ENCODE measurements at places on chromosomes 16 and 17. TPM values are rescaled to one million over a fixed set of nuclear protein-coding genes. Genes with fewer than 3 reads are reported as not detected.

SERPINF2 gene
- total RNA-seq, result 7.1 TPM

CTRB2 gene
- not detected for total RNA-seq

OTOP3 gene
- total RNA-seq, result not detected

HOXB3 gene
- total RNA-seq, result 179 TPM

ZNF276 gene
- total RNA-seq, result 44.1 TPM

QRICH2 gene
- 1.9 TPM for total RNA-seq

FOXL1 gene
- total RNA-seq, result 10.9 TPM

KATNIP gene
- total RNA-seq, result 46.0 TPM

AHSP gene
- total RNA-seq, result not detected

IL17C gene
- total RNA-seq, result not detected

HOXB1 gene
- total RNA-seq, result 0.31 TPM

LYRM9 gene
- 18.6 TPM for total RNA-seq

STH gene
- not detected for total RNA-seq

TTLL6 gene
- 0.68 TPM for total RNA-seq

TP53TG3 gene
- total RNA-seq, result not detected

SDR42E2 gene
- total RNA-seq, result 0.18 TPM

GDPD3 gene
- total RNA-seq, result 53.1 TPM

PRSS33 gene
- total RNA-seq, result not detected

C1QL1 gene
- 1.1 TPM for total RNA-seq

CCL11 gene
- not detected for total RNA-seq

KRT32 gene
- not detected for total RNA-seq

PPY gene
- total RNA-seq, result not detected

G6PC1 gene
- total RNA-seq, result not detected

CORO1A gene
- 24.2 TPM for total RNA-seq

FSCN2 gene
- 4.2 TPM for total RNA-seq

KRT12 gene
- total RNA-seq, result not detected

TNRC6A gene
- 109 TPM for total RNA-seq

MLKL gene
- 26.6 TPM for total RNA-seq

GINS2 gene
- 2.6 TPM for total RNA-seq

All from ureter (tissue), 1 donor.